ENCODE measurements at places on chromosomes 12 and 14. TPM values are rescaled to one million over a fixed set of nuclear protein-coding genes. Genes with fewer than 3 reads are reported as not detected.

SELPLG gene
- total RNA-seq, result 0.62 TPM

SERPINA3 gene
- total RNA-seq, result not detected

LTB4R gene
- total RNA-seq, result 10.5 TPM

LPCAT3 gene
- total RNA-seq, result 29.5 TPM

IRAK3 gene
- 7.4 TPM for total RNA-seq

MYF6 gene
- total RNA-seq, result not detected

TSHR gene
- not detected for total RNA-seq

ALDH1L2 gene
- 2.2 TPM for total RNA-seq

NTS gene
- not detected for total RNA-seq

PRB2 gene
- total RNA-seq, result not detected

AQP6 gene
- not detected for total RNA-seq

TOMM20L gene
- total RNA-seq, result not detected

RASAL1 gene
- total RNA-seq, result not detected

TAS2R50 gene
- total RNA-seq, result 1.5 TPM

C1R gene
- 3.6 TPM for total RNA-seq

OAS2 gene
- total RNA-seq, result 3.1 TPM

SSPN gene
- total RNA-seq, result 0.65 TPM

TCL1A gene
- total RNA-seq, result not detected

ESR2 gene
- total RNA-seq, result 0.58 TPM

DHRS2 gene
- 0.44 TPM for total RNA-seq

HOXC11 gene
- not detected for total RNA-seq

PAX9 gene
- total RNA-seq, result 0.44 TPM

KLRC1 gene
- not detected for total RNA-seq

HOTAIR gene
- total RNA-seq, result not detected

NR1H4 gene
- total RNA-seq, result not detected

GPHB5 gene
- total RNA-seq, result not detected

FGF23 gene
- not detected for total RNA-seq

TBK1 gene
- total RNA-seq, result 27.7 TPM

OTX2 gene
- not detected for total RNA-seq

CERS5 gene
- total RNA-seq, result 60.4 TPM

DEGS2 gene
- not detected for total RNA-seq

NOS1 gene
- total RNA-seq, result not detected

SLC25A21 gene
- total RNA-seq, result 0.92 TPM

TPH2 gene
- total RNA-seq, result not detected

RIPK3 gene
- 5.1 TPM for total RNA-seq

CAPRIN2 gene
- 25.0 TPM for total RNA-seq

CCDC198 gene
- total RNA-seq, result not detected

CLMN gene
- total RNA-seq, result 8.4 TPM

ZBTB25 gene
- 6.4 TPM for total RNA-seq

RAD9B gene
- not detected for total RNA-seq

FOXG1 gene
- not detected for total RNA-seq

FAM90A1 gene
- not detected for total RNA-seq

POTEG gene
- total RNA-seq, result not detected

DLK1 gene
- not detected for total RNA-seq

MYF5 gene
- total RNA-seq, result not detected
